Right atrium auricular region (tissue), 2 donors: ENCODE measurements at places on chromosomes 13 and 19.

- DNase-seq: no peak
Observed at GRCh38 chr19:18100710-18101109, 3.1 kb downstream of the MAST3 start.

GRCh38 chr13:77184455-77184854, 142.4 kb downstream of the MYCBP2 start:
- DNase-seq: no peak

- no peak for DNase-seq
Observed at GRCh38 chr13:38850868-38851626, 139.6 kb downstream of the STOML3 start.

DNA sequence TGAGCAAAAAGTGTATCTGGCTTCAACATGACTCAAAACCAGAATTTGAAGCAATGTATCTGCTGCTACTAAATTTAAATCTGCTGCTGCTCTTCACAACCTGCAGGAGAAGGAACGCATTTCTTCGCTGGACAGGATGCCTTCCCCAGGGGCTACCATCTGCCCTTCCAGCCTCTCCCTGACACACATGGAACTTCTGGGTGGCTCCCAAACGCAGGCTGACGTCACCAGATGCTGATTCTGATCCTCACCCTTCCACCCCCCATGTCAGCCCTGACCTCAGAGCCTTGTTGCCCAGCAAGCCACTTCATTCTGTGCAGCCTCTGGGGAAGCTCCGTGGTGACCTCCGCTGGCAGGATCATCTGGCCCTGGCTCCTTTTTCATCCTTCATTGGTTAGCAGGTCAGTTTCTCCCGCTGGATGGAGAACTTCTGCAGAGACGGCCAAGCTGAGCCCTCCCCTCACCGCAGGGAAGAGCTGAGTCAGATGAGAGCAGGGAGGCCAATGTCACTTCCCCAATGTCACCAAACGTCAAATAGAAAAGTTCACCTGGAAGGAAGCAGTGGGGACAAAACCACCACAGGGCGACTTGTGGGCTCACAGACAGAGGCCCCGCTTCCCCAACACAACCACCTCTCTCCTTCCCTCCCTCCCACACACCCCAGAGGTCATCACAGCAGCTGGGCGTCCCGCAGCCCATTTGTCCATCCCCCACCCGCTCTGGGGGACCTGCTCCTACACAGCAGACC, 14.0 kb upstream of the RAB20 start:
- DNase-seq: no peak

- DNase-seq: no peak
Observed at GRCh38 chr13:77298426-77298825, 28.5 kb downstream of the MYCBP2 start.

DNA sequence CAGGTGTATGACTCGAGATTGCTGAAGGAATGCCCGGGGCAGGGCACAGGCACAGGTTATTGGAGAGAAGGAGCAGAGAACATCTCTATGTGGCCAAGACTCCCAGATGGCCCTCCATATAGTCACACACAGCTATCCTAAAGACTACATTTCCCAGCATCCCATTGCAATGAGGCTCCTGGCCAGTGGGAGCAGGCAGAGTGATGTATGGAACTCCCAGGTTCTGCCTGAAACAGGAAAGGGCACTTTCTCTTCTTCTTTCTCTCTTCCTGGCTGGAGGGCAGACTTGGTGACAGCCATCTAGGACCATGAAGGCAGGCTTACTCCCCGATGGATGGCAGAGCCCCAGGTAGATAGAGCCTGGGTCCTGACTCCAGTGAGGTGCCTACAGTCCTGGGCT, 13.5 kb downstream of the PPP1R13L start:
- no peak for DNase-seq
